ENCODE measurements at places on chromosomes 2 and 18.

GRCh38 chr2:146048141-146048540 is 1528.2 kb upstream of the ZEB2 start:
- H3K36me3 ChIP-seq, result no peaks in the 10 kb centered on the region
- DNase-seq, result no peak
- H3K4me1 ChIP-seq, result no peaks in the 10 kb centered on the region
- no peaks in the 10 kb centered on the region for H3K27me3 ChIP-seq
- no peak overlapping the region for H3K27ac ChIP-seq

GRCh38 chr2:223925106-223925505 is 20.0 kb downstream of the WDFY1 start:
- peaks cover 18% of the 10 kb centered on the region for H3K4me1 ChIP-seq
- H3K27ac ChIP-seq, result no peak overlapping the region
- H3K4me3 ChIP-seq, result no peak overlapping the region

GRCh38 chr2:182061739-182062138 is 76.1 kb downstream of the PPP1R1C start:
- H3K36me3 ChIP-seq, result no peaks in the 10 kb centered on the region

GRCh38 chr2:133711806-133712205 is 143.5 kb upstream of the NCKAP5 start:
- H3K4me1 ChIP-seq, result no peaks in the 10 kb centered on the region
- no peak overlapping the region for H3K4me3 ChIP-seq
- no peaks in the 10 kb centered on the region for H3K27me3 ChIP-seq

- no peak overlapping the region for H3K4me3 ChIP-seq
- H3K27ac ChIP-seq, result no peak overlapping the region
- no peak for DNase-seq
- H3K36me3 ChIP-seq, result no peaks in the 10 kb centered on the region
These were observed 149.1 kb downstream of the GREB1L start for GRCh38 chr18:21391074-21391673.

GRCh38 chr2:22990246-22990645 is 394.7 kb upstream of the KLHL29 start:
- H3K27ac ChIP-seq, result no peak overlapping the region
- no peak for DNase-seq
- H3K4me1 ChIP-seq, result no peaks in the 10 kb centered on the region
- no peak overlapping the region for H3K4me3 ChIP-seq
- no peaks in the 10 kb centered on the region for H3K36me3 ChIP-seq

GRCh38 chr2:46973673-46974072 is 58.1 kb upstream of the MCFD2 start:
- H3K27ac ChIP-seq, result no peak overlapping the region
- peaks cover 28% of the 10 kb centered on the region for H3K4me1 ChIP-seq
- no peak overlapping the region for H3K4me3 ChIP-seq
- peaks cover 31% of the 10 kb centered on the region for H3K36me3 ChIP-seq
- H3K27me3 ChIP-seq, result no peaks in the 10 kb centered on the region
- no peak for DNase-seq

DNA sequence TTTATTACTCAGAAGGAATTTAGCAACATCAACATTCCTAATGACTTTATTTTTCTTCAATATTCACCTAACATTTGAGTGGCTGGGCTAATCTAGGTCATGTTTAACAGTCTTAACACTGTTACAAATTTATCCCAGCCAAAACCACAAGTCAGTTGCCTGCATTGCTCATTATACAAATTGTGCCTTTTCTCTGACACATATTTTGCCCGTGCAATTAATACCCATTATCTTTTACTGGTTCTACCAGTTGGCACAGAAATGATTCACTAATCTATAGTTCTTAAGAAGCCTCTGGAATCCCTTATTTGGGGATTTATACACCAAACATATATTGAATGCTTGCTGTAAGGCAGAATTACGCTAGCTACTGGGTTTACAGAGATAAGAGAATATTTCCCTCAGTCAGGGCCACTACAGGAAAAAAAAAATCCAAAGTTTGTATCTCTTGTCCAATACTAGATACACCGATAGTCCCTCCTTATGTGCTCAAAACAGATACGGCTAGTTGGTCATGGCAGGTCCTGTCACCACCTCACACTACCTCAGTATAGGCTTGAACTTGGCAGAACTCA is 46.3 kb downstream of the ZCCHC2 start:
- H3K27me3 ChIP-seq, result no peaks in the 10 kb centered on the region
- peaks cover 9% of the 10 kb centered on the region for H3K4me1 ChIP-seq
- peaks cover 78% of the 10 kb centered on the region for H3K36me3 ChIP-seq
- H3K27ac ChIP-seq, result no peak overlapping the region

- no peak overlapping the region for H3K27ac ChIP-seq
- DNase-seq, result no peak
- H3K36me3 ChIP-seq, result no peaks in the 10 kb centered on the region
- no peak overlapping the region for H3K4me3 ChIP-seq
These were observed 332.2 kb downstream of the DYSF start for GRCh38 chr2:71785516-71785981.

GRCh38 chr2:231357931-231358330 is 37.6 kb upstream of the B3GNT7 start:
- H3K27ac ChIP-seq, result no peak overlapping the region
- peaks cover 18% of the 10 kb centered on the region for H3K4me1 ChIP-seq
- no peaks in the 10 kb centered on the region for H3K27me3 ChIP-seq
- H3K4me3 ChIP-seq, result no peak overlapping the region
- DNase-seq, result no peak
- no peaks in the 10 kb centered on the region for H3K36me3 ChIP-seq

- no peaks in the 10 kb centered on the region for H3K36me3 ChIP-seq
- no peak overlapping the region for H3K4me3 ChIP-seq
- H3K27me3 ChIP-seq, result peaks cover 11% of the 10 kb centered on the region
These were observed 182.2 kb downstream of the BCL11A start for GRCh38 chr2:60371219-60371618.

GRCh38 chr2:197229509-197230443 is 80.8 kb downstream of the ANKRD44 start:
- H3K4me1 ChIP-seq, result peaks cover 70% of the 10 kb centered on the region
- no peaks in the 10 kb centered on the region for H3K27me3 ChIP-seq
- peak overlapping the region; percentile 56 for H3K27ac ChIP-seq
- no peak overlapping the region for H3K4me3 ChIP-seq

DNA sequence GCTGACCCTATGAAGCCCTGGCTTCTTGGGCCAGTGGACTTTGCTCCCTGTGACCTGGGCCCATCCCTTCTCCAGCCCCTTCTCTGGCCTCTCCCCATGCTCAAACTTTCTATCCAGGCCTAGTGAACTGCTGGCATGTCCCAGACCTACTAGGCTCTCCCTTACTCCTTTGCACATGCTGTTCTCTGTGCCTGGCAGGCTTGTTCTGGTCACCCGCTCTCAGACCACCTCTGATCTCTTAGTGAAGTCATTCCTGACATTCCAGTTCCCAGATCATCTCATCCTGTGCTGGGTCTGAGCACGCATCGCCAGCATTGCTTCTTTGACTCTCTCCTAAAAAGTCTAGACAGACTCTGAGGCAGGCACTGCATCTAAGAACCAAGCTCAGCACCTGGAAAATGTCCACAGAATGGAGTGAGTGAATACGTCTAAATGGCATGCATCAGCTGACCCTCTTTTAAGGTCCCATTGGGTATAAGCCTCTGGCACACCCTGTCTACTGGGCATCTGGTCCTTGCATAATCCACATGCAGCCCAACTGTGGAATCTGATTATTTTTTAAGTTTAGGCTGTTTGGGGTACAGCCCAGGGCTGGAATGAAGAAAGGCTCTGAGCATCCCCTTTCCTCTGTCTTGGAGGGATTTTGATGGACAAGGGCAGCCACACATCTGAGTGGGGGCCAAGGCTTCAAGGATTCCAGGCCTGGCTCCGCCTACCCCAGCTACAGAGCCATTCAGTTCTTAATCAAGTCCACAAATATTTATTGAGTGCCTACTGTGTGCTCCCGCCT is 130.6 kb upstream of the HAAO start:
- no peak overlapping the region for H3K4me3 ChIP-seq
- DNase-seq, result no peak
- H3K27me3 ChIP-seq, result no peaks in the 10 kb centered on the region
- H3K27ac ChIP-seq, result no peak overlapping the region

- no peaks in the 10 kb centered on the region for H3K4me1 ChIP-seq
- H3K4me3 ChIP-seq, result no peak overlapping the region
- no peak for DNase-seq
- H3K36me3 ChIP-seq, result no peaks in the 10 kb centered on the region
- H3K27me3 ChIP-seq, result no peaks in the 10 kb centered on the region
These were observed 68.4 kb upstream of the CTDP1 start for GRCh38 chr18:79611040-79611681.

DNA sequence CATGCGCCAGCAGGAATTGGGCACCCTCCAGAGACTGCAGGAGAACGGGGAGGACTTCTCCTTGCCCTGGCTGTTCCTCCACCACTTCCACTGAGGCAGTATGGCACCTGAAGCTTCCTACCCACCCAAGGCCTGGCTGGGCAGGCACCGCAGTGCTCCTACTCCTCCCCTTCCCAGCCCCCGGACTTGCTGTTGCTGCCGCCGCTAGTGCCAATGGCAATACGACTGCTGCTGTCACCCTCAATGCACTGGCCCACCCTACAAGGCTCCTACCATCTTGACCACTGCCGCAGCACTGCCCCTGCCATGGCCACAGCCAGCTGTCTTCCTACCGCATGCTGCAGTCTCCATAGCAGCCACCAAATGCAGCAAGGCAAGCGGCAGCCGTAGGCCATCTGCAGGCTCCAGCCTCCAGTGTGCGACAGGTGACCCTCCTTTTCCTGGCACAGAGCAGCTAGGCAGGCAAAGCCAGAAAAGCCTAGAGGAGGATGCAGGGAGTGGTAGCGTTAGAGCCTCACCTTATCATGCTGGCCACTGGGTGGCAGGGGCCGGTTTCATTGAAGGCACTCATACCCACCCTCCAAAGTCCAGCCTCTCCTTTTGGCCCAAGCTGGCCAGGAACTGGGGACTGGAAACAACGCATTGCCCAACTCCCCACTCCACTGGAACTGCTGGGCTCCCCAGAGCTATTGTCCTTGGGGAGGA is 47.4 kb upstream of the ANKRD62 start:
- H3K36me3 ChIP-seq, result no peaks in the 10 kb centered on the region
- H3K4me3 ChIP-seq, result no peak overlapping the region
- H3K4me1 ChIP-seq, result no peaks in the 10 kb centered on the region
- peaks cover 4% of the 10 kb centered on the region for H3K27me3 ChIP-seq

DNA sequence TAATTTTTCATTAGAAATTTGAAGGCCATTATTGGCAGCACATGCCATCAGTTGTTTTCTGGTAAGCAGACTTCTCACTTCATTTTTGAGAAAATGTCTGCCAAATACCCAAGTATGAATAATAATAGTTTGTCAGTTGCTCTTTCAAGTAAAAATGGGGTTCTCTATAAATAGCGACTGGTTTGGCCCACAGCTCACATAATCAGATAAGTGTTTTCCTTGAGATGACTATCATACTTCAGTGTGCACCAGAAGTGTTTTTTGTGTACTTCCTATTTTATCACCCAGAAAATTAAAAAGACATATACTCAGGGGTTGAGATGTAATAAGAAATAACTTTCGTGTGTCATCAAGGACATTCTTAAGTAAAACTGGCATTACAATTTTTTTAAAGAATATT is 147.1 kb downstream of the PHLPP1 start:
- no peak for DNase-seq
- H3K36me3 ChIP-seq, result no peaks in the 10 kb centered on the region
- H3K27ac ChIP-seq, result no peak overlapping the region
- no peaks in the 10 kb centered on the region for H3K27me3 ChIP-seq
- peaks cover 12% of the 10 kb centered on the region for H3K4me1 ChIP-seq
- H3K4me3 ChIP-seq, result no peak overlapping the region

- no peak overlapping the region for H3K27ac ChIP-seq
- H3K27me3 ChIP-seq, result no peaks in the 10 kb centered on the region
- H3K4me1 ChIP-seq, result no peaks in the 10 kb centered on the region
- no peak overlapping the region for H3K4me3 ChIP-seq
These were observed 600.1 kb upstream of the RAB6C start for GRCh38 chr2:129379411-129379810.

DNA sequence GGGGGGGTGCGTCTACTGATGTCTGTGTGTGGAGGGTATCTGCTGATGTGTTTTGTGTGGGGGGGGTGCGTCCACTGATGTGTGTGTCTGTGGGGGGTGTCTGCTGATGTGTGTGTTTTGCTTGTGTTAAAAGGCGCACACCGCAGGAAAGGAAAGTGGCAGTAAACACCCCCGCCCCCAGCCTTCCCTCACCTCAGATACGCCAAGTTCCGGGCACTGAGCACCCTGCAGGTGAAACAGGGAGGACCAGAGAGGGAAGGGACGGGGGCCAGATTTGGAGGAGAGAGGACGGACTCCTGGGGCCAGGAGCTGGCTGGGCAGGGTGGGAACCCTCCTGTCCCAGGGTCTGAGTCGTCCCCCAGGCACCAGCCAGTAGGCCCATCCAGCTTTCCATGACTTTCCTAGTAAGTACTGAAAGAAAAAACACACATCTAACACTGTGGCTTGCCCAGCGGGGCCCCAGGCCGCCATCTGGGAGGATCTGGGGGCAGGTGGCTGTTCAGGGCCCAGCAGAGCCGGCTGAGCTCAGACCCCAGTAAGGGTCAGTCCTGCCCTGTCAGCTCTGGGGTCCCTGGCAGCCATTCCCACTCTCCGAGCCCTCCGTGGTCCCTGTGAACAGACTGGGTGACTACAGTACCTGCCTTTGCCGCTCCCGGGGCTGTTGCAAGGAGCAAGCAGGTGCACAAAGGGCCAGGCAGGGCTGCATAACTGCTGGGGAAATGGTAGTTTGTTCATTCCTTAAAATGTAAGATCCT is 126.9 kb downstream of the NFATC1 start:
- peak; percentile 70 for DNase-seq
- peak overlapping the region; percentile 97 for H3K27ac ChIP-seq
- peaks cover 72% of the 10 kb centered on the region for H3K4me1 ChIP-seq
- H3K4me3 ChIP-seq, result peak overlapping the region; percentile 60

DNA sequence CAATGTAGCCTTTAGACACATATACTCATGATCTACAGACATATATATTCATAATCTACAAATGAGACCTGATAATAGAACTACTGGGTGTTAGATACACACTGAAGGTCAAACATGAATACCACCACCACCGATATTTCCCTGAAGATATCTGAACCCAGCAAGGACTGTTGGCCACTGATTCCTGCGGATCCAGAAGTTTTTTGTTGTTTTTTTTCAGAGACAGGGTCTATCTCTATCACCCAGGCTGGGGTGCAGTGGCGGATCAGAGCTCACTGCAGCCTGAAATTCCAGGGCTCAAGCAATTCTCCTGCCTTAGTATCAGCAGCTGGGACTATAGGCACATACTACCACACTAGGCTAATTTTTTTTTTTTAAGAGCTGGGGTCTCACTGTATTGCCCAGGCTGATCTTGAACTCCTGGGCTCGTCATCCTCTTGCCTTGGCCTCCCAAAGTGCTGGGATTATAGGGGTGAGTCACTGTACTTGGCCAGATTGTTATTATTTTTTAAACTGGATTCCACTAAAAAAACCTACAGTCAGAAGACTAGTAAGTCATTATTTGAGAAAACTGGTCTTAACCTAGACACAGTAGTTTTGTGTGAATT is 1.8 kb downstream of the METTL5 start:
- no peaks in the 10 kb centered on the region for H3K27me3 ChIP-seq
- peaks cover 46% of the 10 kb centered on the region for H3K4me1 ChIP-seq
- H3K36me3 ChIP-seq, result peaks cover 40% of the 10 kb centered on the region
- no peak for DNase-seq

DNA sequence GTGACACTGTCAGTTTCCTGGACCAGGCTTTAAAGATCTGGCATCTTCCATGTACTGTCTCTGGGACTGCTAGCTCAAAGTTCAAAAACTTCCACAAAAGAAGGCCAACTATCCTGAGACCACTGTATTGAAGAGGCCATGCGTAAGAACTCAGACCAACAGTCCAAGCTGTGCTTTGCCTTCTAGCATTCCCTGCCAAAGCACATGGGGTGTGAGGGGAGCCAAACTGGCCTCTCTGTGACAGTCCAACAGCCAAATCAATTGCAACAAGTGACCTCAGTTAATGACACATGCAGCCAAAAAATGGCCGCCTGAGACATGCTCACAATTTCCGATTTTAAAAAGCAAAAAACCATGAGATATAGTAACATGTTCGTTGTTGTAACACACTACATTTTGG is 160.3 kb upstream of the CDH19 start:
- no peak overlapping the region for H3K27ac ChIP-seq
- no peaks in the 10 kb centered on the region for H3K4me1 ChIP-seq
- H3K27me3 ChIP-seq, result no peaks in the 10 kb centered on the region
- no peak for DNase-seq

Data from activated CD8-positive, alpha-beta T cell treated with anti-CD3 and anti-CD28 coated beads, Interleukin-2, amount 10 ng/mL, durations not matched to agents 7 days and 5 days (primary cell).